ENCODE measurements at places on chromosomes 2 and 18.

DNA sequence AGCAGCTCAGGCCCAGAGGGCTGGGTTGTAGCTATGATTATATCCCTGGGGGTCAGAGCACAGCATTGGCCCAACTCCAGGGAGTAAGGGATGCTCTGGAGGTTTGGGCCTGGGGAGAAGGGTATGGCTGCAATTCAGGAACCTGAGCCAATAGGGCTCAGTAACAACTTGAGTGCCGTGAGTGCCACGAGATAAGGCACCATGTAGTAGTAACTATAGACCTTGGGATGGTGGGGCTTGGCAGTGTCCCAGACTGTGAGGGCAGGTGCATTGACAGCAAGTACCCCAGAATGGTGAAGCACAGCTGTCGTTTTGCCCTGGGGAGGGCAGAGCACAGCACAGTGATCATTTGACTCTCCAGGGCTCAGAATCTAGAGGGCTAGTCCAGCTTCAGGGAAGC is 45.1 kb upstream of the ZNF396 start:
- no peak for DNase-seq

DNA sequence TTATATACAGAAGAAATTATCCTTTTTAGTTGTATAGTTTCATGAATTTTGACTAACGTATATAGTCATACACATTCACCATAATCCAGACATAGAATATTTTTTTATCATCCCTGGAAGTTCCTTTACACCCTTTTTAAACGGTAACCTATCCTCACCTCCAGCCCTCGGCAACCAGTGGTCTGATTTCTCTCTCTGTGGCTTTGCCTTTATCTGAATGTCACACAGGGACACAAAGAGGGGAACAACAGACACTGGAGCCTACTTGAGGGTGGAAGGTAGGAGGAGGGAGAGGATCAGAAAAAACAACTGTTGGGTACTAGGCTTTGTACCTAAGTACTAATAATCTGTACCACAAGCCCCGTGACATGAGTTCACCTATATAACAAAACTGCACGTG is 191.9 kb downstream of the MC4R start:
- DNase-seq: no peak

DNA sequence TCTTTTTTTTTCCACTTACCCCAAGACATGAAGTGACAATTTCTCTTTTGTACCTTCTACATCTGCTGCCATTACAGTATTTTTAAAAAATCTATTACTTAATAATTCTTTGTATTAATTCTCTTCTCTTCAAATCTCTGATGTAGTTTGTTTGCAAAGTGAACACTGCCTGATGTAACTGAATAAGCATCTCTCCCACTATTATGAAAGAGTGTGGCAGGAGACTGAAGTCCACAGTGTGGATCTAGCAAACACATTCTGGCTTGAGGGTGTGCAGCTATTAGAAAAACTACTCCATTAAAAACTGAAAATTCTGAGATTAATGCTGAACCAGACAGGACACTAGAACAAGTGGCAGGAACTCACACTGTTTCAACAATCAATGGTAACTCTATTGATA is 5.0 kb upstream of the SERPINB8 start:
- DNase-seq: no peak

DNA sequence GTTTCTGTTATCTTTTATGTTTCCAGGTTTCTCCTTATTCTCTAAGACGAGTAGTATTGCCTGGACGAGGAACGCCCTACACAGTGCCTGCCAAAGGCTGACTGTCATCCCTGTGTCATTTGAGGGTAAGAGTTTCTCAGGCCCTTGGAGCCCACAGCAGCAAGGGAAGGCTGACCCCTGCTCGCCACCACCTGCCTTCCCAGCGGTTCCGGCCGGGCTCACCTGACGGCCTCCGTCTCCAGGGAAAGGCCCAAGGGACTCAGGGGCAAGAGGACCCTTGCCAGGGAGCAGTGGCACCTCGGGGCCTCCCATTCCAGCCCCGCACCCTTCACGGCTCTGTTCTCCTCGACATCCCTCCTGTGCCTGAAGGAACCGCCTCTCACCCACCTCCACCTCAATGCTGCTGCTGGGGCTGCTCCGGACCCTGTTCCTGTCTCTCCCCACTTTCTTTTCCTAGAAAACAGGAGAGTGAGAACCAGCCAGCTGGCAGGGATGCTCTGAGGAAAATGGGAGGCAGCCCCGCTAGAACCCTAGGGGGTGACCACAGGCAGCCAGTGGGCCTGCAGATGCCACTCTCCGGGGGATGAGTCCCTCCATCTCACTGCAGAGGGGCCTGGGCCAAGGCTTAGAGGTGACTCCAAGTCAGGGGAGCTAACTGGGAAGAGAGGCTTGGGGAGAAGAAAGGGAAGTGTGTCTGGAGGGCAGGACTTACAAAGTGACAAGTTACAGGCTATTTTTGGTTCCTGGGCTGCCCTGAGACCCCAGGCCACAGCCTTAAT is 1.9 kb downstream of the LIMS2 start:
- DNase-seq: no peak

- DNase-seq: no peak
Measured at GRCh38 chr2:102098756-102099155, 43.8 kb upstream of the IL1R1 start.
